GM06990 (cell line): ENCODE measurements at places on chromosomes 2 and 18.

- DNase-seq, result no peak
These were observed 99.9 kb upstream of the SLC38A11 start for GRCh38 chr2:165055082-165055851.

- no peak for DNase-seq
These were observed 263.1 kb downstream of the CDH20 start for GRCh38 chr18:61596296-61596695.

DNA sequence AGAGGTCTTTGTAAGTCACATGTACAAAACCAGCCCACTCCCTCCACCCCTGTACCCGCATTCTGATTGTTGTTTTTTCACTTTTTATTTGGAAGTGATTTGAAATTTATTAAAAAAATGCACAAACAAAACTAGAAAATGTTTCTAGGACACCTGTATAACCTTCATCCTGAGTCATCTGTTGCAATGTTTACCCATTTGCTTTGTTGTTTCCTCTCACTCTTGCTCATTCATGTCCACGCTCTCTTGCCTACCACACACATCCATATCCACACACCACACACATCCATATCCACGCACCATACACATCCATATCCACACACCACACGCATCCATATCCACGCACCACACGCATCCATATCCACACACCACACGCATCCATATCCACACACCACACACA, 18.8 kb downstream of the ZNF407 start:
- no peak for DNase-seq

DNA sequence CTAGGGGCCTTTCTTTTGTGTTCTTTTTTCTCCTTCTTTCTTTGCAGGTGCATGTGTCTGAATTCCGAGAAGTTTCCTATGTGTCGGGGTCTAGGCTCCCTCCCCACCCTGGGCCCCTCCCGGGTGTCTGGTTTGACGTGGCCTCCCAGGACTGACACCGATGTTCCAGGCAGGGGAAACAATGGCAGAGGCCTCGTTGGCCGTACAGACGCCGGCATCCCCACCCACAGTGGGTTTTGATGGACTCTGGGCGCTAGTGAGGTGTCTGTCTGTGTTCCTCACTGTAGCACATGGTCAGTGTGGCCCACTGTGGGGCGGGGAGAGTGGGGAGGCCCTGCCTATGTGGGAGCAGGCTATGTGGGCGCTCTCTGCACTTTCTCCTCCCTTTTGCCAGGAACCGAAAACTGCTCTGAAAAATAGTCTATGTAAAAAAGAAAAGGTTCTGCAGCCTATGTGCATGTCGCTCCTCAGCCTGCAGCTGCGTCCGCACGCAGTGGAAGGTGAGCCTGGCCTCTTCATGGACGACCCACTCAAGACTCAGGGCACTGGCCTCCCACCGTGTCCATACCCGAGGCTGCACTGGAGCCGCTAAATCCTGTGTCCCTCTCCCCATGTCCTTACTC, 90.9 kb upstream of the ASB18 start:
- no peak for DNase-seq
